ENCODE measurements at places on chromosomes 11 and 22.

DNA sequence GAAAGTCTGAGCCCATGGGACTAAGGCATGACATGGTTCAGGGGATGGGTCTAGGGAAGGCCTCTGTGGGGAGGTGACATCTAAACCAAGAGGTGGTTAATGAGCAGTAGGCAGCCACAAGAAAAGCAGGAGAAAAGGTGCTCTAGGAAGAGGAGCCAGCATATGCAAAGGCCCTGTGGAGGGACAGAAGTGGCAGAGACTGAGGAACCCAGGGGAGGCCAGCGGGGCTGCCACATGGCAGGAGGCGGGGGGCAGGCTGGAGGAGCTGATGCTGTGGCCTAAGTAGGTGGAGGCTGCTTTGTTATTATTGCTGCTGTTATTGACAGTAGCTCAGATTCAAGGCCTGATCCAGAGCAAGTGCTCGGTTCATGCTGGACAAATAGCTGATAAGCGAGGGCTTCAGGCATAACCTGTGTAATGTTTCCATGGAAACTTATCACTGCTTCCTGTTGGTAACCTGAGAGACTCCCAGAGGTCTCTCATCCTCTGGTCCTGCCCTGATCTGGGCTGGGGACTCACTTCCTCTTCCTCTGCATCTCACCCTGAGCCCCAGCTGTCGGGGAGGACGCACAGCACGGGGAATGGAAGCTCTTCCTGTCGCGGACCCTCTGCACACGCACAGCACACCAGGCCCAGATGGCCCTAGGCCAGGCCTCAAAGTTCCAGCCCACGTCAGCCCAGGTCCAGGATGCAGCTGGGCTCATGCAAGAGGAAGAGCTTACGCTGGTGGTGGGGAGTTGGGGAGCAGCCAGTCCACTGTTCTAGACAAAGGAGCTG, 75.2 kb upstream of the TP53I11 start:
- no peak overlapping the region for H3K27ac ChIP-seq
- DNase-seq: peak; percentile 28
- H3K36me3 ChIP-seq: no peaks in the 10 kb centered on the region

GRCh38 chr11:74380746-74381439, 17.3 kb downstream of the PGM2L1 start:
- no peaks in the 10 kb centered on the region for H3K4me1 ChIP-seq
- no peaks in the 10 kb centered on the region for H3K36me3 ChIP-seq
- DNase-seq: peak; percentile 13

GRCh38 chr11:75450826-75451821, 18.1 kb upstream of the KLHL35 start:
- H3K27ac ChIP-seq: no peak overlapping the region
- H3K4me1 ChIP-seq: no peaks in the 10 kb centered on the region
- no peak for DNase-seq

DNA sequence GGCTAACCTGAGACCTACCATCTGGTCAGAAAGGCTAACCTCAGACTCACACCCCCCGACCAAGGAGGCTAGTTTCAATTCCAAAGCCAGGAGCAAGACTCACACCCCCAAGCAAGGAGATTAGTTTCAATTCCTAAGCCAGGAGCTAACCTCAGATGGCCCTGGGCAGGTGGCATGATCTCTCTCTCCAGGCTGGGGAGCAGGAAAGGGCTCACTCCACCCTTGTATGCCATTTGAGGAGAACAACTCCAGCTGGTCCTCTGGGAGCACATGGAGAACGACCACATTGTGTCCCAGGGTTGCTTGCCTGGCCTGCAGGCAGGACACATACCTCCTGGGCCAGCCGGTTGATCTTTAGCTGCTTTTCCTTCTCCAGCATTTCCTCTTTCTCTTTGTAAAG, 32.6 kb downstream of the USH1C start:
- H3K4me1 ChIP-seq: peaks cover 19% of the 10 kb centered on the region
- H3K27me3 ChIP-seq: no peaks in the 10 kb centered on the region
- no peak overlapping the region for H3K4me3 ChIP-seq
- DNase-seq: peak; percentile 35
- no peaks in the 10 kb centered on the region for H3K36me3 ChIP-seq

Data from SJCRH30 (cell line).